ENCODE measurements at places on chromosomes 1 and 21. TPM values are rescaled to one million over a fixed set of nuclear protein-coding genes. Genes with fewer than 3 reads are reported as not detected.

MROH9 gene
- total RNA-seq, result not detected

GRCh38 chr1:176178316-176178715 lies 28.8 kb downstream of the COP1 start:
- DNase-seq, result no peak

TNFAIP8L2 gene
- total RNA-seq, result not detected

ADAMTS5 gene
- total RNA-seq, result 0.29 TPM

LCE3D gene
- total RNA-seq, result not detected

GRCh38 chr21:32048353-32048752 lies 175.5 kb downstream of the HUNK start:
- no peak for DNase-seq

- peak; percentile 54 for DNase-seq
Measured at GRCh38 chr1:203480525-203481084, 5.0 kb downstream of the PRELP start.

FMO1 gene
- total RNA-seq, result 0.12 TPM

CCDC24 gene
- total RNA-seq, result 5.5 TPM

UQCRHL gene
- 4.0 TPM for total RNA-seq

GRCh38 chr21:40254540-40255465 lies 387.6 kb downstream of the PCP4 start:
- no peak for DNase-seq

OR2T29 gene
- total RNA-seq, result not detected

GRCh38 chr1:89610457-89611011 lies 22.4 kb upstream of the LRRC8C start:
- DNase-seq, result no peak

ATG4C gene
- 16.0 TPM for total RNA-seq

GRCh38 chr21:29386803-29387202 lies 88.1 kb downstream of the BACH1 start:
- DNase-seq, result no peak

AMPD1 gene
- total RNA-seq, result not detected

PCBP3 gene
- total RNA-seq, result 8.4 TPM

- DNase-seq, result no peak
Measured at GRCh38 chr1:18849261-18849711, 10.2 kb downstream of the TAS1R2 start.

- no peak for DNase-seq
Measured at GRCh38 chr1:53087332-53088285, 25.6 kb downstream of the PODN start.

BCAR3 gene
- 50.1 TPM for total RNA-seq

SOX13 gene
- total RNA-seq, result 4.4 TPM

DNA sequence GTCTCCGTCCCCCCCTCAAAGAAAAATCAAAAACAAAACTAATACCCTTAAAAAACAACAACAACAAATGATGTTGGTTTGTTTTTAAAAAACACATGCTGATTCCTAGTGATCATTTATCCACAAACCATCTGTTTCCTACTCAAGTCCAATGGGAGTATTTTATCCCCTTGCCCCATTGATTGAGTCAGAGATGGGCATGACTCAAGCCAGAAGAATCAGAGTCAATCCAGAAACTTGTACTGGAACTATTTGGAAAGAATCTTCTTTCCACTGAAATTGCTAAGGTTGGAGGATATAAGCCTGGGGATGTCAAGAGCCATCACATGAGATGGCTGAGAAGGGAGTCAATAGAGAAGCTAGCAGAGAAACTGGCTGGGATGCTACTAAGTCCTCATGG lies 176.4 kb downstream of the MIS18A start:
- peak; percentile 53 for DNase-seq

ESPN gene
- total RNA-seq, result 0.10 TPM

ETNK2 gene
- 10.4 TPM for total RNA-seq

DNA sequence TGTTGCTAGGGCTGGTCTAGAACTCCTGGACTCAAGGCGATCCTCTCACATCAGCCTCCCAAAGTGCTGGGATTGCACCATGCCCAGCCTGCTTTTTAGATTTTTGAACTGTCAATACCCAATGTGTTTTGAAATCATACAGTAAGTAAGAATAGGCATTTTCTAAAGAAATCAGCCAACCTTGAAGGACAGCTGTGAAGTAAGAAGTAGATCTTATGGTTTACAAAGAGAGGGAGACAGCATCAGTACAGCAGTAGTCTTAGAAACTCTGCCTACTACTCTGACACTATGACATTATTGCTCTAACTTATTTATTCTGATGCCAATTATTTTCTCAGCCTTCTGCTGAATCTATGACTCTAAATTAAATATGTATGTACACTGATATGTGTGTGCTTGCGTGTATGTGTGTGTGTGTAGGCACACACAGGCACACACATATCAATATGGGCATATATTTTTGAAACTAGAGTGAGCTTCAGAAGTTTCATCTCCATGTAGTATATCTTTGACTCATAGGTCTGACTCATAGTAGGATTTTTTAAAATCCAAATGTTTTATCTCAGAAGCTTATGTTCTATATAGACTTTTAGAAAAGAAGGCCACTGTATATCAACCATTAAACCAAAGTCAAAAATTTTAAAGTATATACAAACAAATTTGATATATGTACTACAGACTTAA lies 140.4 kb downstream of the COL24A1 start:
- no peak for DNase-seq

DNA sequence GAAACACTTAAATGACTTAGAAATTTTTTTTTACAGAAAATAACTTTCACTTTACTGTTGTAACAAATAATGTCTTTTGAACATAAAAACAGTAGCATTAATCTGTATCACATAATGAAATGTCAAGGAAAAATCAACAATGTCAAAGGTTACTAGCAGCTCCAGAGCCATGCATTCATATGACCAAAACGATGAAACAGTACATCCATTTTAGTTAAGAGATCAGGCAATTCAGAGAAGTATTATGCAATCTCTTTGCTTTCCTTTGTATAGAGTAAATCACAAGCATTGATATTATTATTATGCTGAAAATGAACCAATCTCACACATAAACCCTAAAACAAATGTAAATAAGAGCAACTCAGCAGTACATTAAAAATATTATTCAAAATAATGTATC lies 748.9 kb downstream of the PLA2G4A start:
- DNase-seq, result no peak

GRCh38 chr1:15939181-15940109 lies 36.5 kb downstream of the ZBTB17 start:
- peak; percentile 74 for DNase-seq

DNA sequence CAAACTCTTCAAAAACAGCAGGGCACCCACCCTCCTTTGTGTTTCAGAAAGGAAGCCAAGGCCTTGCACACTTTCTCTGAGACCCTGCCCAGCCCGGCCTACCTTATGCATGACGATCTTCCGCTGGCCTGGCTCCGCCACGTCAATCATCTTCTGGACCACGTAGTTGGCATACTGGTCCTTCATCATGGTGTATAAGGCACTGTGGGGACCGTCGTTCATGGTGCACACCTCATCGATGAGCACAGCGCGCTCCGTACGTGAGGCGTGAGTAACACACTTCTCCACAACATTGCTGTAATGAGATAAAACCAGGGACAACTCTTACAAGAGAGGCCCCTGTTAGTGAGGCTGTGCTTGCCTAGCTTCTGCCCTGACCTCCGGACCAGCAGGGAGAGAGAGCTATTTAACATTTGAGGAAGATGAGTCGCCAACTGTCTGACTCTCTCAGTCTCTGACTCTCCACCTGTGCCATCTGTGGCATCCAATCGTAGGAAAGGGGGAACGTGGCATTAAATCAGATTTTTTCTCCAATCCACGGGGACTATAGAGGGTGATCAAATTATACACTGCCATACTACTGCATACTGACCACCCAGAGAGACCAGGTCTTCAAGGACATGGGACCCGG lies 28.1 kb upstream of the SDC3 start:
- no peak for DNase-seq

KRTAP12-2 gene
- total RNA-seq, result not detected

FCN3 gene
- total RNA-seq, result not detected

DNA sequence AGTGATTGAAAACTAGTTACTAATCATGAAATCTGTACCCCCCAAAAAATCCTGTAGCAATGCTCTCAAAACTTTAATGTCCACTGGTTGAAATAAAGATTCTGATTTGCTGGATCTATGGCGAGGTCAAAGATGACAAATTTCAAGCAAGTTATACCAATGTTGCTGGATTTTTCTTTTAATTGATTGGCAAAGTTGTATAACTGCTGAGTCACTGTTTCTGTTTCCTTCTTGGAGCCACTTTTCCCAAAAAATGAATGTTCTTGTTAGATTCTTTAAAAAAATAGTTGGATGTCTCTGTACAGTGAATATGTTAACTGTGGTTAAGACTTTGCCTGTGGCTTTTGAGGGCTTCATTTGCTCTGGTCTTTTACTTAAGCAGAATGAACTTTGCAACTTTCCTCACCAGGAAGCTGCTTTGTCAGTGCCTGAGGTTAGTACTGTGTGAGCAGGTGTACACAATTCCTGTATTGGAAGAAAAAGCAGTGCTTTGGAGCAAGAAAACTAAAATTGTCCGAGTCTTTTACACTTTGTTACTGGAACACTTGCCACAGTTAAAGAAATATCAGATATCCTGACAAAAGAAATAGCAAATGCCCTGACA lies 1211.9 kb downstream of the MRPL39 start:
- DNase-seq, result no peak

DNA sequence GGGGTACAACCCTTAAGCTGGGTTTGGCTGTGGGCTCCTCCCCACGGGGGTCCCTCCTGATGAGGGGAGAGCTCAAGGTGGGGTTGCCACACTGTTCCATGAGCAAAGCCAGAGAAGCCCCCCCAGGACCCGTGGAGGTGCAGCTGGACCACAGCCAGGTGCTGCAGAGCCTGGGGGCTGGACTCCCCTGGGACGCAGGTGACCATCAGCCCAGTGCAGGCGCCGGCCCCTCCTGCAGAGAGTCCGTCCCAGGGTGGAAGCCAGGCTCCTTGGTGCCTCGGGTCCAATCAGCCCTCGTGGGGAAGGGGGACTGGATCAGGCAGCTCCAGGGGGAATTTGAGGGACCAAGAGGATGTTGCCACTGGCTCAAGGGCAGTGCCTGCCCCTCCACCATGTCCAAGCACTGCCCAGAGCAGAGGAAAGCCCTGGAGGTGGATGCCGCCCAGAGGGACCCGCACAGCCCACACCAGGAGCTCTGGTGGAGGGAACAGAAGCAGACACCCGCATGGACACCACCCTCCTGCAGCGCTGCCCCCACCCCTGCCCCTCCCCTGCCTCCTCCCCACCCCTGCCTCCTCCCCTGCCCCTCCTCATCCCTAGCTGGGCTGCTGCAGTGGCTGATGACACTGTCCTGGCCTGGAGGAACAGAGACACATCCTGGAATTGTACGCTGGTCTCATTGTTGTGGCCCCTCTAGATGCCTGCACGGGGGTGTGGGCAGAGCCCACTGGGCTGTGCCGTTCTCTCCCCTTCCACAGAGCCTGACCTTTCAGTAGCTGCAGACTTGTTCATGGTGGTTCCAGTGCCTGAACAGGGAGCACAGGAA lies 30.8 kb upstream of the COL18A1 start:
- no peak for DNase-seq

GRCh38 chr1:13774121-13774520 lies 74.1 kb downstream of the PRDM2 start:
- no peak for DNase-seq

- DNase-seq, result no peak
Measured at GRCh38 chr1:85062425-85063026, 14.2 kb upstream of the MCOLN3 start.

All from RPMI7951 (cell line).